ENCODE measurements at places on chromosomes 6 and 20. TPM values are rescaled to one million over a fixed set of nuclear protein-coding genes. Genes with fewer than 3 reads are reported as not detected.

ECT2L gene
- total RNA-seq = 0.16 TPM

DNA sequence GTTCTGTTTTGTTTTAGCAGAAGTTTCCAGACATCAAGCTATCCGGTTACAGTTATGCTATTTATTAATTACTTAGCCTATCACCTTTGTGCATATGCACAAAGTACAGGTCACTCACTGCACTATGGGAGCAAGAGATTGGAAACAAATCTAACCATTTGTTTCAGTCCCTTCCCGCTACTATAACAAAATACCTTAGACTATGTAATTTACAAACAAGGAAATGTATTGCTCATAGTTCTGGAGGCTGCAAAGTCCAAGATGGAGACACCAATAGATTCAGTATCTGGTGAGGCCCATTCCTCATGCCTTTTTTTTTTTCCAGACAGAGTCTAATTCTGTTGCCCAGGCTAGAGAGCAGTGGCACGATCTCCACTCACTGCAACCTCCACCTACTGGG is 35.1 kb downstream of the ATP9A start:
- no peak for DNase-seq

ZC3H12D gene
- 0.50 TPM for total RNA-seq

GRCh38 chr6:20983961-20984360 is 449.7 kb downstream of the CDKAL1 start:
- no peak for DNase-seq

DNA sequence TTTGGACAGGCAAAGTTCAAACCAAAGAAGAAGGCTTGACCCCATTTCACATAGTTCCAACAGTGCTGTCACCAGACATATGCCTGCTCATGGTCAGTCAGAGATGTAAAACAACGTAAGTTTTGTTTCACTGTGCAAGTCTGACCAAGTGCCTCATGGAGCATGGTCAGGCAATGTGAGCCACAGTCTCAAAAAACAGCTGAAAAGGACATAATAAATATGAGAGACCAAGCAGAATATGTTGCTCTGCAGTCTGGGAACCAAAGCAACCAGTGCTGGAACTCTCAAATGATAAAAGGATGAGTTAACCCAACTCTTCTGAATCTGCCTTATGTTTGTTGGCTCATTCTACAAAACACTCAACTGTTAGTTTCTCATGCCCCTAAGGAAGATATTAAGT is 39.9 kb upstream of the DST start:
- no peak for DNase-seq

GRCh38 chr6:147459780-147460179 is 48.7 kb upstream of the SAMD5 start:
- no peak for DNase-seq

DNA sequence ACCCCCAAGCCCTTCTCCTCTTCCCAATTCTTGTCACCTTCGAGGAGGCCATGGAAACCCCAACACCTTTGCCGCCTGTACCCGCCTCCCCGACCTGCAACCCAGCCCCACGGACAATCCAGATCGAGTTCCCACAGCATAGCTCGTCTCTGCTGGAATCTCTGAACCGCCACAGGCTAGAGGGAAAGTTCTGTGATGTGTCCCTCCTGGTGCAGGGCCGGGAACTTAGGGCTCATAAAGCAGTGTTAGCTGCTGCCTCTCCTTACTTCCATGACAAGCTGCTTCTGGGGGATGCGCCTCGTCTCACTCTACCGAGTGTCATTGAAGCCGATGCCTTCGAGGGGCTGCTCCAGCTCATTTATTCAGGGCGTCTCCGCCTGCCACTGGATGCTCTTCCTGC is 675 bp downstream of the ZBTB9 start:
- DNase-seq = no peak

DNA sequence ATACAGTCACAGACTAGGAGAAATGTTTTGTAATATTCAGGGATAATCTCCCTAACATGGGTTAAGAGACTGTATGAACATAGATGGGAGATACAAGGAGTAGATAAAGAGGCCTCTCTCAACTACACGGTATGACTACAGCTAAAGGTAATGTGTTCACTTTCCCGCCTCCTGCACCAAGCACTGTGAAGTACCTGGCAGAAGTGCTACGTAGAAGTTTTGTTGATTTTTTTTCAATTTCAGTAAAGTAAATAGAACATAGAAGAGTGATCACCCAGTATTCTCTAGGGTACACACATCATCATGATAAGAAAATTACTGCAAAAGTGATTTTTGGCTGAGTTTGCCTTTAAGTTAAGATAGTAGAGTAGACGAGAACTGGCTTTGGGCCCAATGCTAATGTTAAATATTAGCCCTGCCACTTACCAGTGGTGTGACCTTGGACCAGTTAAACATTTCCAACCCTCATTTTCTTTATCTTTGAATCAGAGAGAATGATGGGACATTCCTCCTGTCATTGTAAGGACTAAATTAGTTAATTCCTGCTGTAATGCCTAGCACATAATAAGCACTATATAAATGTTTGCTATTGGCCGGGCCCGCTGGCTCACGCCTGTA is 183.6 kb downstream of the COL9A1 start:
- DNase-seq = peak; percentile 57

DNA sequence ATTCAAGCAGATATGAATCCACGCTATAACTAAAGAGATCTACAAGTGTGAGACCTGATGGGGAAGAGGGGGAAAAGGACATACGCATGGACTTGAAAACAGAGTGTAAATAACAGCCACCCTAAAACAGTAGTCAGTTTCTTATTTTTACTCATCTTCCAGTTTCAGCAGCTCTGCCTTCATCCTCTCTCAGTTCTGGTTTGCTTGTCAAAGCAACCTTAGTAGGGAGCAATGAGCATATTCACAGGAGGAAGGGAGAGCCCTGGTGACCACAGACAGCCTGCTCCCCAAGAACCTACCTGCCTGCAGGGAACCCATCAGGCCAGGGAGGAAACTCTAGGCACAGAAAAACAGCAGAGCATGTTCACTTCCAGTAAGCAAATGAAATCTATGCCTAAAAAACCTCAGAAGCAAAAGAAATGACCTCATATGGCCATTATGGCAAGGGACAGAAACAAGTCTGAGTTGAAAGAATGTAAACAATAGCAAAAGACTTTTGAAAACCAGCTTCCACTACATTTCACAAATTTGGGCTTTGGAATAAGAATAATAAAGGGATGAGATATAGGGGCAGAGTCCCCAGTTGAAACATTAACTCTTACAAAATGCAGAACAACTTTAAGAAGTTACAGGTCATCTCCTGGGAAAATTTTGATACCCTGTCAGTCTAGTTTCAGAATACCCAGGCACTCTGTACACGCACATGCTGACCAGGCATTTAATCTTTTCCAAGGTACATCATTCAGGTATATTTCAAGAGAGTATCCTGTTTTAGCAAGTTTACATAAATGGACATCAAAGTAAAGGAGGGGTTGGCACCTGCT is 120.8 kb upstream of the BCLAF1 start:
- no peak for DNase-seq

GRCh38 chr20:42067596-42067995 is 449.4 kb upstream of the CHD6 start:
- DNase-seq = no peak

DNA sequence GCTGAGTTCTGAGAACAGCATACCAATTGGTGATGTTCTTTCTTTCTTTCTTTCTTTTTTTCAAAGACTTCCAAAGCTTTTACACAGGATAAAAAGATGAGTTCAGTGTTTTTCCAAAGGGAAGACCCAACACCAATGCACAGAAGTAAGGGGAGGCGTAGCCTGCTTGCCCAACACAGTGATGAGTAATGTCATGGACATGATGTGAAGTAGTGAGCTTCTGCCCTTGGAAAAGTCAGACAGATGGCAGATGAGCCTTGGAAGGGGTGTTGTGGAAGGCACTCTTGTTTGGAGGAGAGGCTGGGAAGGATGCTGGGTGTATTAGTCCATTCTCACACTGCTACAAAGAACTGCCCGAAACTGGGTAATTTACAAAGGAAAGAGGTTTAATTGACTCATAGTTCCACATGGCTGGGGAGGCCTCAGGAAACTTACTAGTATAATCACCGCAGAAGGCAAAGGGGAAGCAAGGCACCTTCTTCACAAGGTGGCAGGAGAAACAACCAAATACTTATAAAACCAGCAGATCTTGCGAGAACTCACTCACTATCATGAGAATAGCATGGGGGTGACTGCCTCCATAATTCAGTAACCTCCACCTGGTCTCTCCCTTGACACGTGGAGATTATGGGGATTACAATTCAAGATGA is 12.6 kb downstream of the LRP11 start:
- DNase-seq = no peak

- no peak for DNase-seq
Observed at GRCh38 chr6:111865909-111866546, 7.2 kb downstream of the FYN start.
